ENCODE measurements at places on chromosomes 7 and 10. TPM values are rescaled to one million over a fixed set of nuclear protein-coding genes. Genes with fewer than 3 reads are reported as not detected.

The UPK3B gene
- not detected for total RNA-seq

The SPDYE6 gene
- not detected for total RNA-seq

The SYT15 gene
- total RNA-seq, result not detected

The HABP2 gene
- not detected for total RNA-seq

The PNLIPRP2 gene
- not detected for total RNA-seq

The VAX1 gene
- total RNA-seq, result not detected

Measured in bronchus fibroblast of lung (primary cell).